ENCODE measurements at places on chromosomes 2 and 18.

DNA sequence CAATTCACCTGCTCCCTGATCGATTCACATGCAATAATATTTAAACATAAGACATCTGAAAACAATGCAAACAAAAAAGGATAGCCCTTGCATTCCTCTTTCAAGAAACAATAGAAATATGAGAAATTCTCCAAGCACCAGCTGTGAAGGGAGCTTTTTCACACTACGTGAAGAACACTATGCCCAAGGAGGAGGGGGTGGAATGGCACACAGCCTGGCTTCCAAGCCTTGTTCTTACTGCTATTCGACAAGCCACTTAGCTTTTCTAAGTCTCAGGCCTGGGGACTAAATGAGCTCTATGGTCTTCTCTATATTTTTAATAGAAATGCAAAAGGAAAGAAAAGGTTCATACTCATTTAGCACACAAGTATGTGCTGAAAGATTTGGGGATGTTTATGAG lies 92.2 kb upstream of the CHRNA1 start:
- DNase-seq, result no peak

DNA sequence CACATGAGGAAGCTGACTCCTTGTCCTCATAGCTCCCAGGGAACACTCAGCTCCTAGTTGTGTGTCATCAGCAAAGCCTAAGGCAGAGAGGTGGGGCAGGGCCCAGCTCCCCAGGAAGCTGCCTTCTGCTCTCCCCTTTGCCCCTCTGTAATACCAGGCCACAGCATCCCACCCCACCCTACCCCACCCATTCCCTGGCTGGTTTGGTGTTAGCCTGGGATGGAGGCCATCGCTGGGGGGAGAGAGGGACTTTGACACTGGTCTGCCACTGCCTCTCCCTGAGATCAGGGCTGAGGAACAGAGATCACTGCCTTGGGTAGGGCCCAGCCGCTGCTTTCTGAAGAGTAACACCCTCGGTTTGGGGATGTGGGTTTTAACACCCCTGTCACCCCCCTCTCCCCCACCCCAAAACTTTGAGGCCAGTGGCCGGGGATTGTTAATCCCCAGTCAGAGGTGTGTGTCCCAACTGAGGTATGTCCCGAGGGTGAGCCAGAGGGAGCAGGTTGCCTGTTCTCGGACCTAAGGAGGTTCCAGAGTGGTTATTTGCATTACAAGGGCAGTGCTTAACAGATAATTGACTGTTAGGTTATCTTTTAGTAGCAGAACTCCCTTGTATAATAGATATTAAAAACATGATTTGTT lies 41.4 kb downstream of the TET3 start:
- DNase-seq, result no peak

DNA sequence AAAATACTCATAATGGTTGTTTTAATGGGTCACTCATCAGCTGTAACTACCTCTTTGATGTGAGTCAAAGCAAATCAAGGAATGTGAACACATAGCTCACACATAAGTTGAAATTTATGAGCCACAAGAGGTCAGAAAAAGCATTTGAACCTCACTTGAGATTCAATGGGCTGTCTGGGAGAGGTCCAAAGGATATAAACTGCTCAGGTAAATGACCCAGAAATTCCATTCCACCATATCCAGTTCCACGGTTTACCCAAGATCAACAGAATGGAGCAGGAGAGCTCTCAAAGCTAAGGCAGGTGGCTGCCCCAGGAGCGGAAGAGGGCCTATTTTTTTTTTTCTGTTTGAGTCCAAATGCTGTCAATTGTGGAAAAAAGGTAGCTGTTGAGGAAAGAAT lies 464.1 kb downstream of the TNS1 start:
- no peak for DNase-seq

- DNase-seq, result no peak
Observed at GRCh38 chr2:157809212-157809611, 66.9 kb downstream of the ACVR1 start.

- no peak for DNase-seq
Observed at GRCh38 chr2:191680639-191681038, 2.7 kb downstream of the NABP1 start.

DNA sequence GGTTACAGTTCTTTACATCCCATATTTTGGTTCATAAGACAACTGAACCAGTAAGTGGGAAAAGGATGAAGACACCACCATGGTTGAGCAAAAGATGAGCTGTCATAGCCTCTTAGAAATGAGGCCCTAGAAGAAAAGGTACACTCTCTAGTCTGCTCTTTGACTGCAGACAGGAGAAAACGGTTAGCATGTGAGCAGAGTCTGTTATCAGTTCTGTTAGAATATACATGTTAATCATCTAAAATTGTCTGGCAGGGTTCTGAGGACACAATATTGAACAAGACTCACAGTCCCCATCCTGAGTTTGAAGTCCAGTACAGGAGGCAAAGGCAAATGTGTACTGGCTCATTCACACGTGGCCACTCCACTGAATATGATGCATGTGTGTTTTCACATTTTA lies 78.1 kb downstream of the MBOAT2 start:
- DNase-seq, result no peak
